ENCODE measurements at places on chromosomes 3 and 15. TPM values are rescaled to one million over a fixed set of nuclear protein-coding genes. Genes with fewer than 3 reads are reported as not detected.
A peak's percentile ranks its signal among the peaks of the same experiment; 100 is the strongest.

GRCh38 chr3:131903988-131904415 is 130.8 kb downstream of the CPNE4 start:
- peak; percentile 96 for DNase-seq

GRCh38 chr3:116552246-116552645 is 107.0 kb upstream of the LSAMP start:
- DNase-seq: no peak

GRCh38 chr3:15601399-15602145 is at the start of the genes BTD and HACL1:
BTD (plus strand) TSS chr3:15601745; CDS start chr3:15635440, 33,695 bp downstream.
HACL1 (minus strand) TSS chr3:15601569; CDS start chr3:15601463, 106 bp downstream.
- DNase-seq: peak; percentile 99

GRCh38 chr15:26892182-26892518 is 25.3 kb downstream of the GABRA5 start:
- DNase-seq: no peak

DNA sequence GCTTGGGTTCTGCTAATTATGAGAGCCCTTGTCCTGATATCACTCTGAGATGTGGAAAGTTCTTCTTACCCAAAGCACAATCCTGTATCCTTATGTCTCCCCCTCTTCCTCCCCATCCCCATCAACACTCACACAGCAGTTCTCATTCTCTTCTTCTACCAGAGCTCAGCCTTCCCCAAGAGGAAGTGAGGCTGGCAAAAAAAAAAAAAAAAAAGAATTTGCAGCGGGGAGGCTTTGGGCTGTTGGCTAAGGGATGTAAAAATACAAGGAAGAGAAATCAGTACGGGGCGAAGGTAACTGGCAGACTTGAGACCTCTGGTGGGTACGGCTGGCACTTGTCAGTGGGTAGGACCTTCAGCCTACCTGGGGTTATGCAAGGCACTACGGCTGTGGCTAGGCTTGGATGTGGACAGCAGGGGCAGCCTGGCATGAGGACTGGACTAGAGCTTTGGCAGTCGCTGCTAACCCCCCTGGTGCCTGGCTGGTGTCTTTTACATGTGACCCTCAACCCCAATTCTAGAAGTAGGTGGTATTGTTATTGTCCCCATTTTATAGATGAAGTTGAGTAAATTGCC is 5.4 kb downstream of the VIPR1 start:
- no peak for DNase-seq

DNA sequence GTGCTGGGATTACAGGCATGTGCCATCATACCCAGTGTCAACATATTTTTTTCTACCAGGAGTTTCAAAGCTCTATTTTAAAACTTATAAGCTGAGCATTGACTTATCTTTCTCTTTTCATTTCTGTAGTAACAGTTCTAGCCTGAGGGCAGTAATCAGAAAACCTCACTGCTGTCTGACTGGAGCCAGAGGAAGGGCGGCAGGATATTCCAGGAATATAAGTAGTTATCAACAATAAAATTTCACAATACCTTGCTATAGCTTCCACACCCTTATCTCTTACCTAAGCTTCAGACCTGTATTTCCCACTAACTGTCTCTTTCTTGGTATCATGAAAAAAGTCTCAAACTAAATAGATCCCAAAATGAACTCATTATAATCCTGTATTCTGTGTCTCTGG is 5.1 kb upstream of the NEDD4 start:
- no peak for DNase-seq

The UBXN7 gene
- 16.4 TPM for total RNA-seq

The ANKRD63 gene
- not detected for total RNA-seq

The ARHGEF3 gene
- 5.5 TPM for total RNA-seq
